ENCODE measurements at places on chromosomes 1 and 21.

DNA sequence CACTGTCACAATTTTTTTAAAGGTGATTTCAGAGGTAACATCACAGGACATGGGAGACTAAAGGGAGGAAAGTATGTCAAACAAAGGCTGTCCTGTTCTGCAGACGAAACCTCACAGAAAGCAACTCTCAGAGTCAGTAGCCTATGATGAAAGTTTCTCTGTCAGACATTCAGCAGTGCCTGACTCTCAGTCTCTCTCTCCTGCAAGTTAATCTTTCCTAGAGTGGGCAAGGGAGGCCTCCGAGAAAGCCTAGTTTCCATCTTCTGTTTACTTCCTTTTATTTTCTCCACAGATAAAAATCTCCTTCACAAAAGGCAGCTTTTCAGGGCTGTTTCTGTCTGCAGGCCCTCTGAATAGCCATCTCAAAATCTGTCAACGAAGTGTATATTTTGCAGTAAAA, 24.9 kb upstream of the FMO2 start:
- DNase-seq = no peak

- no peak for DNase-seq
Measured at GRCh38 chr1:33111965-33112364, 31.0 kb downstream of the AZIN2 start.

- peak; percentile 10 for DNase-seq
Measured at GRCh38 chr1:236457775-236458174, 63.7 kb downstream of the EDARADD start.

- no peak for DNase-seq
Measured at GRCh38 chr21:38597421-38597820, 99.1 kb upstream of the ERG start.

DNA sequence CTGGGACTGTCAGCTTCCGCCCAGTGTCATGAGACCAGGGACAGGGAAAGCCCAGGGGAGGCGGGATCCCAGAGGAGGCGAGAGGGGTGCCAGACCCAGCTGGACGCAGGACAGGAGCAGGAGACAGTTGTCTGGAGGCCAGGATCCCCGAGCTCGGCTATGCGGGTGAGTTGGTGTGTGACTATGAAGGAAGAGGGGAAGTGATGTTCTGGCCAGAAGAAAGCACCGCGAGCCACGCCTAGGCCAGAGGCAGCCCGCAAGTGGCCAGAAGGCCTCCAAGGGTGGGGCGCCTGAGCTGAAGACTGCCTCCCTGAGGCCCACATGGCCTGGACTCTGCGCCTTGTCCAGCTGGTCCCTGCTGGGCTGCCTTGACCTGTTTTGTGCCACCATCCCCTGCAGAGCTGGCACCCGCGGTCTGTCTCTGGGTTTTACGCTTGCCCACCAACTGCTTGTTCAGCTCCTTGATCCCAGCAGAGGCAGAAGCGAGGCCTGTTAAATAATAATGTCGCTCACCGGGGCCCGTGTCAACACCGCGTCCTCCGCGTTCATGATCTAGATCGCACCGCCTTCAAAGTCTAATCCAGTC, 85.2 kb upstream of the ACTL8 start:
- no peak for DNase-seq

DNA sequence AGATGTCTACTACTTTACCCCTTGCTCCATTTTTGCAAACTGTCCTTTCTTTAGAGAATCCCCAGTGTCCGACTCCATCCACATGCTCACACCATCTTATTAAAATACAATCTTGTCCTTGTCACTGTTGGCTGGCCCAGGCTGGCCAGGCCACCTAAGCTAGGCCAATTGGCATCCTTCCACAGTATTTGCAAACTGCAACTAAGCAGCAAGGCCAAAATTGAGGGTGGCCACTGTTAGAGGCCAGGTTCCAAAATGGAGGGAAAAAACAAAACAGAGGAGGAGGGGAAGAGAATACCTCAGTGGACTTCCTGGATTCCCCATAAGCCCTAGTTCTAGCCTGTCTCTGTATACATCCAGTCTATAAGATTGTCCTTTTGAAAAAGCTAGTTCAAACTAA, 4.3 kb downstream of the FAM89A start:
- no peak for DNase-seq

Measured in stimulated activated CD4-positive, alpha-beta T cell treated with anti-CD3 and anti-CD28 coated beads, Interleukin-4, amount 100 ng/mL, for 24 hours (primary cell).